Activated T-cell treated with anti-CD3 and anti-CD28 coated beads, Interleukin-2, amount 50 U/mL, for 48 hours (primary cell): ENCODE measurements at places on chromosomes 4 and X.

DNA sequence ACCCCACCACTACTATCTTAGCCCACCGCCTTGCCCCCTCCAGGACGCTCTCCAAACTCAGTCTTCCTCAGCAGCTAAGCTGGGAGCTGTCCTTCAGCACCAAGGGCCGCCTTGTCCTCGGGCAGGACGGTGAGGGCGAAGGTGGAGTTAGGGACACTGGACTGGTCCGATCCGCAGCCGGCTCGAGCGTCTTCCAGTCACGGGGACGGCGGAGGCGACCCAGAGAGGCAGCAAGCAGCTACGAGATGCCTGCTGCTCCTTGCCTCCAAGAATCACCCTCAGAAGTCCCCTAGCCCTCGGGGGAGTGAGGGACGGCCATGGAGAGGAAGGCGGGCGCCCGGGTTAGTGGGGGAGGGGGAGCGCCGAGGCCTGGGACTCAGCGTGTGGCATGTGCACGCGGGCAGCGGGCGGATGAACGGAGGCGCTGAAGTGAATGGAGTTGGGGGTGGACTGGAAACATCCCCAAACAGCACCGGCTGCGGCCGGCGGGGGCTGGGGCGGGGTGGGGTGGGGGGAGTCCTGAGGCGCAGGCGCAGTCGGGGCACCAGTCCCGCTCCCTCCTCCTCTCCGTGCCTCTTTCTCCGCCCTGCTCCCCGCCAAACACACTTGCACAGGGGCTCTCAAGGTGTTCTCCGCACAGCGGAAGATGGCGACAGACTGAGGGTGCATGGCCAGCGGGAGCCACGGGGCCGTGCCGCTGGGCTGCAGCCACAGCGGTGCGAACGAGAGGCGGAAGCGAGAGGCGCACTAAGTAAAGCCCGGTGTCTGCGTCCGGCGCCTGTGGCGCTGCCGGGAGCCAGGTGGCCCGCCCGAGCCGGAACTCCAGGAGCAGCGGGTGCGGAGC, at the start of gene NALF2:
NALF2 (plus strand) TSS at position 545 of the 844 bp plus-strand sequence. CDS start 957 bp downstream, outside the sequence.
- peak; percentile 57 for DNase-seq

DNA sequence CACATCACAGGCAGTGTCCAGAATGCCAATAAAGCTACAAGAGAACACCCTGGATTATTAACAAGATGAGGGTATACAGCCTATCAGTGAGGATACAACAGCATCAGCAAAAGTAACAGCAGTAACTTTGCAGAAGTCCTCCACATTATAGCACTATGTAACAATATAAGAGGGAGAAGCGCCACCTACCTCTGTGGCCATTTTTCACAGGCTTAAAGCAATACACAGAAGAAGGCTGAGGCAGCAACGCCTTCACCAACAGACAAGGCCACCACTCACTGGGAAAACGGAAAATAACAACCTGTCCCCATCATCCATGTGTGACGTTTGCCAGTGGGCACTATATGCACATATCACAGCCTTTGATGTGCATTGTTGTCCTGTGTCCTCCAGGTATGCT, 12.5 kb downstream of the RTL8B start:
- no peak for DNase-seq

- DNase-seq = no peak
Observed at GRCh38 chr4:34261799-34262314, 1982.5 kb downstream of the ARAP2 start.

DNA sequence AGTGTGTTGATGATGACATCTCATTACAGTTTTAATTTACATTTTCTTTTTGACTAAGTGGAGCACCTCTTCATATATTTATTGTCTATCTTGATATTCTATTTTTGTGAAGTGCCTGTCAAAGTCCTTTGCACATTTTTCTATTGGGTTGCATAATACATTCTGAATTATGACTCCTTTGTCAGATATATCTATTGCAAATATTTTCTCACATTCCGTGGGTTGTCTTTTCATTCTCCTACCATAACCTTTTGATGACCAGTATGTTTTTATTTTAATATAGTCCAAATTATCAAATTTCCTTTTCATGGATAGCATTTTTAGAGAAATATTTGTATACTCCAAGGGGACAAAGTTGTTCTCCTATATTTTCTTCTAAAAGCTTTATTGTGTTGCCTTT, 126.4 kb downstream of the PJA1 start:
- DNase-seq = no peak

- no peak for DNase-seq
Observed at GRCh38 chr4:98692411-98692810, 34.0 kb upstream of the TSPAN5 start.
